Fibroblast of gingiva (primary cell): ENCODE measurements at places on chromosomes 7 and 10.

- DNase-seq, result no peak
These were observed 109.9 kb downstream of the NEURL1 start for GRCh38 chr10:103603382-103603781.

DNA sequence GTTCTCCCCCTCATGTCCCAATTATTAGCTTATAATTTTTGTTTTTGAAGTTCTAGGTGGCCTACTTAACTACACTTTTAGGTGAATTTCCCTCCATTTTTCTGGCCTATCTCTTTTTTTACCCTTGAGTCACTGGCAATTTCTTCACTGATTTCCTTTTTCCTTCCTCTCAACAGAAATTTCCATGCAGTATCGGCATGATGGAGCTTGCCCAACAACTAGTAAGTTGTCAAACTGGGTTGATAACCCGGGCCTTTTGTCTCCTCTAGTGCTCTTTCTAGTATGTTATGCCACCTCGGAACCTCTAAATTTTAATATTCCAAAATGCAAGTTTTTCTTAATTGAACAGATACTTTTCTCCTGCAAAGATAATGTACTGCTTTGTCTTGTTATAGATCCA lies 147.1 kb downstream of the MLLT10 start:
- DNase-seq, result no peak

DNA sequence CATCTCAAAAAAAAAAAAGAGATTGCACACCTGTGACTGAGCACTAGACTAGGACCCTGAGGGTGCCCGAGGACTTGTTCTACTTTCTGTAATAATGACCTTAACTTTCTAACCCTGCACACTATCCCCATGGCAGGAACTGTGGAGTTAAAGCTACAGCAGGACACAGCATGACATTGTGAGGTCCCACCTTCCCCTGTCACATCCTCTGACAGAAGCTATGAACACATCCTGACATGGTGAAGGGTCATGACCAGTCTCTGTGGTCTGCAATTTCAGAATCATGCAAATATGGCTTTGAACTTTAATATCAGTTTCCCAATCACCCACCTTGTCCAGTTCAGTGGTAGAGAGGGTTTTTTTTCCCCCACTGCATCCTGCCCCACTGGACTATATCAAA lies 18.5 kb upstream of the SAR1A start:
- no peak for DNase-seq

DNA sequence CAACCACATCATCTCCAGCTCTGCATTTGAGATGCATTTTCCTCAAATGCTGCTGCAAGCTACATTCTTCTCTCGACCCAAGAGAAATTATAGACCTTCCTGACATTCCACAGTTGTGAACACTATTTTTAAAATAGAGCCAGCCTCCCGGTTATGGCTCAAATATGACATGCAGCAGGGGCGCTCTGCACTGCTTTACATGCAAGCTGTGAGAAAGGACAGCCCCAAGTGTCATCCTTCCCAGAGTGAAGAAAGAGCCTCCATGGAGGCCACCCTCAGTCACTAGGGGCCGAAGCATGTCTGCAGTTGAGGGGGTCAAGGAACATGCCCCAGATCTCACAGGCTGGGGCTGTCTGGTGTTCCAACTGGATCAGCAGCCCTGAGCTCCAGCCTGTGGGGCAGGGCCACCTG lies 63.9 kb upstream of the CHST15 start:
- DNase-seq, result peak; percentile 29

- DNase-seq, result no peak
These were observed 244.8 kb downstream of the BICC1 start for GRCh38 chr10:58757352-58758065.

DNA sequence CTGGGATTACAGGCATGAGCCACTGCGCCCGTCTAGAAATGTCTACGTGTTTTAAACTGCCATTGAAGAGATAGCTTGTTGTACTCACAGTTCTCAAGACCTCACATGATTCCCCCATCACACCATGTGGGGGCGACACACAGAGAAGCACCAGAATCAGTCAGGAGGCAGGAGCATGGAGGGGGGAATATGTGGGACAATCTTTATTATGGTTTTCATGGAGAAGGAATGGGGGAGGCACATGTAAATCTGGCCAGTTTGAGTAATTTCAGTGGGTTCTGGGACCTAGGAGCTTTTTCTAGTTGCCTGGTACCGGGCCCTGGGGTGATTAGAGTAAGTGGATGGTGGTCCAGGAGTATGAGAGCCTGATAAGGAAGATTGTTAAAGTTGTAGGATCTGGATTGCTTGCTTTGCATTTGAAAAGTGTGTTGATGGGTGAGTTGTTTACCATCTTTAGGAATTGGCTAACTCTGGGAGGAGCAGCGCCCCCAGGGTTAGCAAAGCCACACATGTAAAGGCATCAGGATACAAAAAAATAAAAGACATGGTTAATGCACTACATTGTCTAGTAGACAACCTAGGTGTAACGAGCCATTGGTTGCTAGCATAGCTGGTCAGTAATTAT lies 85.4 kb upstream of the SLC13A1 start:
- no peak for DNase-seq

GRCh38 chr7:99079104-99079503 lies 64.8 kb downstream of the SMURF1 start:
- peak; percentile 3 for DNase-seq

- no peak for DNase-seq
These were observed 308.7 kb downstream of the DNAJB6 start for GRCh38 chr7:157645539-157645938.

- DNase-seq, result no peak
These were observed 20.8 kb upstream of the NRP1 start for GRCh38 chr10:33355274-33355673.

DNA sequence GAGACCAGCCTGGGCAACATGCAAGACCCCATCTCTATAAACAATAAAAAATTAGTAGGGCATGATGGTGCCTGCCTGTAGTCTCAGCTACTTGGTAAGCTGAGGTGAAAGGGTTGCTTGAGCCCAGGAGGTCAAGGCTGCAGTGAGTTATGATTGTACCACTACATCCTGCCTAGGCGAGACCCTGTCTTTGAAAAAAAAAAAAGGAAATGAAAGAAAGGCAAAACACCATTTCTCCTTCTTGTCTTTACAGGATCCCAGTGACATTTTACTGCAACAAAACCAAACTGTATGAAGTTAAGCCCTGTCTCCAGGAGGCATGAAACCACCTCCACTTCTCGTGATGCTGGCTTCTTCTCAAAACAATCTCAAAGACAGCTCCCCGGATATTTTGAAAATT lies 29.9 kb upstream of the PBLD start:
- no peak for DNase-seq
